ENCODE measurements at places on chromosomes 7 and 10.

- DNase-seq, result no peak
These were observed 18.6 kb downstream of the INA start for GRCh38 chr10:103295374-103296015.

DNA sequence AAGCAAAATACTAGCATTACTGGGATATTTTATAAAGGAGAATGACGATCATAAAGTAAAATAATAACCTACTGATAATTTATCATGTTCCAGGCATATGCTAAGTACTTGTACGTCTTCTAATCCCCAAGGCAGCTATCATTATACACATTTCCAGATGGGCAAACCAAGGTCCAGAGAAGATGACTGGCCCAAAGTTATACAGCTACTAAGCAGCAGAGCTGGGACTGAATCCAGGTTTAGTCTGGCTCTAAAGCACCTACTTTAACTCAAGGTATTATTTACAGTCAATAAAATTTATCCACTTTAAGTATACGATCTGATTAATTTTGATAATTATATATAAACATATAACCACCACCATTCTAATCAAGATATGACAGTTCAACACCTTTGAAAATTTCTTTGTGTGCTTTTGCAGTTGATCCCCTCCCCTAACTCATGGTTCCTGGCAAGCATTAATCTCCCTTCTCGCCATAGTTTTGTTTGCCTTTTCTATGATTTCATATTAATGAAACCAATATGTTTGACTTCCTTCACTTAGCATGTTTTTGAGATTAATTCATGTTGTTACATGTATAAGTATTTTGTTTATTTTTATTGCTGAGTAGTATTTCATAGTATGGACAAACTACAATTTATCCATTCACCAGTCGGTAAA, 126.7 kb downstream of the CPEB3 start:
- no peak for DNase-seq

- no peak for DNase-seq
These were observed 143.9 kb downstream of the RAPGEF5 start for GRCh38 chr7:22213081-22213480.

DNA sequence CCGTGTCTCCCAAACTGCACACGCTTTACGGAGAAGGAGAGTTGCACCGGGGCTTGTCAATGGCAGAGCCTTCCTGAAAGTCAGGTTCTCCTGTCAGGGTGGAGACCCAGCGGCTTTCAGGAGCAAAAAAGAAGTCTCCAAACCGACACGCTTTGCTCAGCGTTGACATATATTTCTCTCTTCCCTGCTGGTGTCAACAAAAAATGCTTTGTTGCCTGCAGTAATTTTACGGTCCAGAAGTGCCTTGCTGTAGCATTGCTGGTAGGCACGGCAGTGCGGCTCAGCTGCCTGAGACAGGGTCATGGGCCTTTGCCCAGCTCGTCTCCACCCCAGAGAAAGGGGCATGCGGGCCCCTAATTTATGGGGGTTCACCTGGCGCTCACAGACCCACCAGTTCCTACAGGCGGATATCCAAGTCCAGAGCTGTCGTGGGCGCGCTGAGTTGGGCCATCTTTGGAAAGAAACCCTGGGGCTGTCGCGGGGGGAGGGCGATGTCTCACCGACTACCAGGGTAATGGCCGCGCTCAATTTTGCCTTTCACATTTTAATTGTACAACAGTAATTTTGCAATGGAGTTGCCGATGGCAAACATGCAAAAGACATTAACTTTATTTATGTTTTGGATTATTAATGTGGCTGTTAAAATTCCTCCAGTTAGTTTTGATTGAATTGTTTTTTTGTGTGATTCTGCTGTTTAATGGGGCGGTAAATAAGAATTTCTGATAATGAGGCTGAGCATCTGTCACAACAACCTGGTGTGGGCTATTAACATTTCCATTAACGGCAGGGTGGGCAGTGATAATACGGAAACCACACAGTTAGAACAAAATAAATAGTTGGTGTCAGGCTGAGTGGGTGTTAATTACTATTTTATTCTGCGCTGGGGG, 478.2 kb upstream of the FOXK1 start:
- DNase-seq, result no peak

GRCh38 chr7:21334906-21335305, 93.0 kb upstream of the SP4 start:
- no peak for DNase-seq

DNA sequence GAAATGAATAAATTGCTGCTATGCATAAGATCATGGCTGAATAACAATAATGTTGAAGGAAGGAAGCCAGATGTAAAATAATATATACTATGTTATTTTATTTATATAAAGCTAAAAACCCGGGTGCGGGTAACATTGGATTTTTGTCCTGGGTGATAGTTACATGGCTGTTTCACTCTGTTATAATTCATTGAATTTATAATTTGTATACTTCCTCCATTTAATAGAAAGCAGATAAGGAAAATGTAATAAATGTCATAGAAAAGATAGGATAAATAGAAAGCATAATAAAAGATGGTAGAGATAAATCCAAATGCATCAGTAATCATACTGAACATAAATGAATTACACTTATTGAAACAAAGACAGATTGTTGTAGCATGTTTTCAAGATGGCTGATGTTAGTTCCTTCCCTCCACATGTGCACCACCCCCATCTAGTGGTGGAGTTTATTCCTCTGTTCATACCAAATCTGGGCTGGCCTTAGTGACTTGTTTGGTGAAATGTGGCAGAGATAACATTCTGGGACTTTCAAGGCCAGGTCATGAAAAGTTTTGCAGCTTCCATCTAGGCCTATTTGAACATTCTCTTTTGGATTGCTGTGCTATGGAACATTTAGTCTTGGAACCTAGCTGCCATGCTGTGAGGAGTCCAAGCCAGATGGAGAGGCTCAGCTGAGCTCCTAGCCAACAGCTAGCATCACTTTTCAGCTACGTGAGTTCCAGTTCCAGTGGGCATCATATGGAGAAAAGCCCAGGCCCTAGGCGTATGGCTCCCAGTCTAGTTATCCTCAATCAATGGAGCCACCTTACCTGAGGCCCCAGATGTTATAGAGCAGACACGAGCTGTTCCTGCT, 46.9 kb downstream of the AHCYL2 start:
- DNase-seq, result peak; percentile 71

GRCh38 chr10:49761789-49762565, at the start of gene OGDHL:
TSS of gene OGDHL (minus strand) at chr10:49762323. CDS start at chr10:49758592, 3,731 bp downstream.
- peak; percentile 62 for DNase-seq

GRCh38 chr7:80764132-80764531, 125.7 kb downstream of the CD36 start:
- DNase-seq, result no peak

GRCh38 chr10:33600381-33600780, 265.9 kb upstream of the NRP1 start:
- no peak for DNase-seq

DNA sequence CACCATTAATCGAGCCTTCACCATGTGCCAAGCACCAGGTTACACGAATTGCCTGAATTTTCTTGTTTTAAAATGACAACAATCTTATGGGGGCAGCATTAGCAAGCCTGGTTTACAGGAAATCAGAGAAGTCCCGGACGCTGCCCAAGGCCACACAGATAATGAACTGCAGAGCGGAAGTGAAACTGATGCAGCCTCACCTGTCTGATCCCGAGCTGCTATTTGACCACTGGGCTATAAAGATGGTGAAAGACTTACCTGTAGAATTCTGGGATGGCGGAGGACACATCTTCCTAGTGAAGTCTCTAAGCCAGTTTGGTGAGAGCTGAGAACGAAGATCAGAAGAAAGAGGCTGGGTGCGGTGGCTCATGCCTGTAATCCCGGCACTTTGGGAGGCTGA, 21.7 kb upstream of the GALNTL5 start:
- no peak for DNase-seq

DNA sequence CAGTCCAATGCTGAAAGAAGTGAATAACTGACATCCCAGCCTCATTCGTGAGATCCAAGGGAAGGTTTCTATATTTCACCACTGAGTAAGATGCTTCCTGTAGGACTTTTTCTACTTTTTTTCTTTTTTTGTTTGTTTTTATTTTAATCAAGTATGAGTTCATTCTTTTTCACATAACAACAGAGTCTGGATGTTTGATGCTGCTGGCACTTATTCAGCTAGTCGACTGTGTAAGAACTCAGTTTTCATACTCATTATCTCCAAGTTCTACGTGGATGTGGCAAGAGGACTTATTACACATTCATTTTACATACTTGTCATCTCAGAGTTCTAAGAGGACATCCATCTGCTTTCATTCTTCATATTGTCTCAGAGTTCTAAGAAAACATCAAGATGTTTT, 86.9 kb downstream of the CPXM2 start:
- no peak for DNase-seq

DNA sequence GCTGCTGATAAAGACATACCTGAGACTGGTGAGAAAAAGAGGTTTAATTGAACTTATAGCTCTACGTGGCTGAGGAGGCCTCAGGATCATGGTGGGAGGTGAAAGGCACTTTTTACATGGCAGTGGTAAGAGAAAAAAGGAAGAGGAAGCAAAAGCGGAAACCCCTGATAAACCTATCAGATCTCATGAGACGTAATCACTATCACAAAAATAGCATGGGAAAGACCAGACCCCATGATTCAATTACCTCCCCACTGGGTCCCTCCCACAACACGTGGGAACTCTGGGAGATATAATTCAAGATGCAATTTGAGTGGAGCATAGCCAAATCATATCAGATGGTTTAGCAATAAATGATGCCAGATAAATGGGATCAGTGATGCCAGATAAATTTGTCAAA, 892.0 kb upstream of the CELF2 start:
- DNase-seq, result no peak

DNA sequence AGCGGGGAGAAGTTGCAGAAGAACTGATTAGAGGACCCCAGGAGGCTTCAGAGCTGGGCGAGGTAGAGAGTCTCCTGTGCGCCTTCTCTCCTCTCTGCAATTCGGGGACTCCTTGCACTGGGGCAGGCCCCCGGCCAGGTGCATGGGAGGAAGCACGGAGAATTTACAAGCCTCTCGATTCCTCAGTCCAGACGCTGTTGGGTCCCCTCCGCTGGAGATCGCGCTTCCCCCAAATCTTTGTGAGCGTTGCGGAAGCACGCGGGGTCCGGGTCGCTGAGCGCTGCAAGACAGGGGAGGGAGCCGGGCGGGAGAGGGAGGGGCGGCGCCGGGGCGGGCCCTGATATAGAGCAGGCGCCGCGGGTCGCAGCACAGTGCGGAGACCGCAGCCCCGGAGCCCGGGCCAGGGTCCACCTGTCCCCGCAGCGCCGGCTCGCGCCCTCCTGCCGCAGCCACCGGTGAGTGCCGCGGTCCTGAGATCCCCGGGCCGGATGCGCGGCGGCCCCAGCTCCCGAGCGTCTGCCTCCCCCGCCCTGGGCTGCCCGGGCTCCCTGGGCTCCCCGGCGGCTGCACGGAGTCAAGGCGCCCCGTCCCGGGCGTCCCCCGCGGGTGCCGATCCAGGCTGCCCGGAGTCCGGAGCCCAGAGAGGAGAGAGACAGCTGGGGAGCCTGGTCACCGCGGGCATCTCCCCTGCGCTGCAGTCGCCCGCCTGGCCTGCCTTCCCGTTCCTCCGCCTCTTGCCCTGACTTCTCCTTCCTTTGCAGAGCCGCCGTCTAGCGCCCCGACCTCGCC, at the start of gene PLAU:
TSS of gene PLAU (plus strand) at position 369 of the 789 bp plus-strand sequence. CDS start 424 bp downstream, outside the sequence.
- DNase-seq, result peak; percentile 51

DNA sequence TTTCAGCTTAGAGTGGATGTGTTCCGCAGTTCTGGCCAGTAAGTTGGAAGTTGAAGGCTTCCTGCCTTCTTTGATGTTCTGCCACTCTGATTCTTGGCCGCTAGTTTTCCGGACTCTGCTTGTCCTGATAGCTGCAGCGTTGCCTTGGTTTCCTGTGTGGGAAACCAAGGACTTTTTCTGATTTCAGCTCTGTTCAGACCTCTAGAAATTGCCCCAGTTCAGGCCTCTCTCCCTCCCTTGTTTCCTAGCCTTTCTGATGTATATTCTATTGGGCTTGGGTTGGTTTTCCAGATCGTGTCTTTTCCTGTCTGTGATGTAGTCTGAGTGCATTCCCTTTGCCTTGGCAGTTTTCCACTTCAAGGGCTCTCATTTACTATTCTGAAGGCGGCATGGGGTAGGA, 318.7 kb downstream of the BBS9 start:
- DNase-seq, result no peak

DNA sequence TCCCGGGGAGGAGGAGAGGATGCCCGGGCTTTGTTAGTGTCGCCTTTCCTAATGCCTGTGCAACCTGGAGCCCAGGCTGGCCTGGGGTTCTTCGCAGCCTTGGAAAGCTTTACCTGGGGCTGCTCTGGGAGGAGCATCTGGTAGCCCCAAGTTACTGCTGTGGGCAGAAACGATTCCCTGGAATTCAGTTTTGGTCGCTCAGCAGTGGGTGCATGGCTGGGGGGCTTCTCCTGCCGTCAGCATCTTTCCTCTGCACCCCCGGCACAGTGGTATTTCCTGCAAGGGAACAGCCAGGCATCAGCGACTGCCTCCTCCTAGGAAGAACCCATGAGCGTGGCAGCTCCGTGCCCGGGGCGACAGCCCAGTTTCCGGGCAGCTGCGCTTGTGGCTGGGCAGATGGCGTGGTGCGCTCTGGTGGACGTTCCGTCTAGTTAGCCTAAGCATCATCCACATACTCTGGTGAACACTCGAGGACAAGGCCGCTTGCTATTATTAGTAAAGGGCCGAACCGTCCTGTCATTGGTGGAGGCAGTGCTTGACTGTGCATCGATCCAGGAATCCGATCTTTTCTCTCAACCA, 107.0 kb upstream of the BTBD16 start:
- no peak for DNase-seq

GRCh38 chr7:116582806-116583444, 58.1 kb downstream of the CAV1 start:
- DNase-seq, result no peak

- no peak for DNase-seq
These were observed 46.2 kb upstream of the GDF10 start for GRCh38 chr10:47253651-47254375.

- peak; percentile 6 for DNase-seq
These were observed 136.3 kb downstream of the ADCY1 start for GRCh38 chr7:45710271-45711160.

DNA sequence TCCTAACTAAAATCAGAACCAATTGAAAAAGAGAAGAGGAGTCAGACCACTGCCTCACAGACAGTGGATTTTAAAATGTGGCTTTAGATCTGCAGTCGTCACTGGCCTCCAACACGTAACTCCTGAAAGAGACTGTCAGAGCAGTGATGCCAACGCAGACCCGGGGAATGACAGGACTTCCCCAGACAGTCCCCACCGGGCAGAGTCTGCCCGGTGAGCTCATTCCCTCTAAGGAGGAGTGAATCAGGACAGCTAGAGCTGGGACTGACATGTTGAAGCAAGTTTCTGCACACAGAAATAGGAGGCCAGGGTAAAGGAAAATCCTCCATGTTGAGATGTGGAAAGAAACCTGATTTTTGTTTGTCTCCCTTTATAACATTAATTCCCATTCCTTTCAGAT, 105.0 kb downstream of the TES start:
- no peak for DNase-seq

- DNase-seq, result no peak
These were observed 53.9 kb downstream of the MINDY4 start for GRCh38 chr7:30824821-30825720.

- DNase-seq, result no peak
These were observed 34.4 kb downstream of the SCRN1 start for GRCh38 chr7:29955075-29955792.

DNA sequence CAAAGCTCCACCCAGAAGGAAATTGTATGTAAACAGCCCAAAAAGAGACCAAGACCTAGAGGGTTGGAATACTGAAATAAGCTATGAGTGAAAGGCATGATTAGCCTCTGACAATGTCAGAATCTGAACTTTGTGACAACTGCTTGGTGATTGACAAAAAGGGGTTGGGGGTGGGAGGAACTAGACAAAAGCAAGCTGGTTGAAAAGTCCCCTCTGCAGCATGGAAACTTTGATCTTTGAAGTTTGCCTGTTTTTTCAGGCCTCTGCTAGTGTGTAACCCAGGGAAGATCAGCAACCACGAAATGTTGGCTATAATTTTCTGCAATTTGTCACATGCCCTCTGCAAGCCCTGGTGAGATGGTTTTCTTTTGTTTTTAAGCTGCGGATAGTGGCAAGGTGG, 104.8 kb upstream of the SLC25A13 start:
- no peak for DNase-seq
